ENCODE measurements at places on chromosomes 6 and 20. TPM values are rescaled to one million over a fixed set of nuclear protein-coding genes. Genes with fewer than 3 reads are reported as not detected.

DNA sequence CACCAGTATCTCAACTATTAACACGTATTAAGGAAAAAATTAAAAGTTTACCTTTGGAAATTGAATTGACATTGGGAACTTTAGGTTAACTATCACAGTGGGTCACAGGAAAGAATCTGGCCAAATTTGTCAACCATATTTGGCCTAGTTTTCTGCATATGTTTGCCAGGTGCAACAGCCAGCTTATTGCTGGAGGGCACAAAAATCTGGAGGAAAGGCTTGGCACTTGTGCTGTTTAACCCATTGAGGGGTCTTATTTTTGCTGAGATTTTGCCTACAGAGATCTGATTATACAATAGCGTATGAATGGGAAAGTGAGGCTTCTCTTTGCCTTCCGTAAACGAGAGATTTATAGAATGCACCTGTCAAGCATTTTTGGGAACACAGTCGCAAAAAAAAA, 190.4 kb downstream of the PRL start:
- H3K4me1 ChIP-seq = no peaks in the 10 kb centered on the region
- H3K4me3 ChIP-seq = no peak overlapping the region
- no peaks in the 10 kb centered on the region for H3K27me3 ChIP-seq
- DNase-seq = no peak
- no peaks in the 10 kb centered on the region for H3K36me3 ChIP-seq
- H3K27ac ChIP-seq = no peak overlapping the region

The E2F1 gene
- 64.9 TPM for total RNA-seq

- no peak for DNase-seq
- no peaks in the 10 kb centered on the region for H3K27me3 ChIP-seq
- no peaks in the 10 kb centered on the region for H3K4me1 ChIP-seq
These were observed 285.1 kb downstream of the ADGB start for GRCh38 chr6:146883640-146884531.

DNA sequence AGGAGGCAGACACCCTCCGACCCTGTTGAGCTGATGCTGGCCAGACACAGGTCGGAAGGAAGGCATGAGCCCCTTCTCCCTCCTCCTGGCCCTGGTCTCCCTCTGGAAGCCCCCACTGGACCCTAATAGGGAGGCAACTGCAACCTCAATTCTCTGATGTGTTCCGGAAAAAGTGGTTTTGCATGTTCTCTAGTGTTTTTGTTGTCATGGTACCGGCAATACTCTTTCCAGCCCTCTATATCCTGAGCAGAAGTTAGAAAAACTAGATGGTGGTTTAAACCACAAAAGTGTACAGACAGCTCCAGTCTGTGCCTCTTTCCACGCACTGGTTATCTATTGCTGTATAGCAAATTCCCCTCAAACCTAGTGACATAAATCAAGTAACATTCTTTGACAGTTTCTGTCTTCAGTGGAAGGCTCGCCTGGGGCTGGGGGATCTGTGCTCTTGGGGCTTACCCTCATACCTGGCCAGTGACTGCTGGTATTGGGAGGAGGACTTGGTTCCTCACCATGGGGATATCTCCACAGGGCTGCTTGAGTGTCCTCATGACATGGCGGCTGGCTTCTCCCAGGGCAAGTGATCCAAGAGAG, 37.0 kb downstream of the SYTL3 start:
- H3K4me3 ChIP-seq = no peak overlapping the region
- H3K27ac ChIP-seq = peak overlapping the region; percentile 75
- peaks cover 48% of the 10 kb centered on the region for H3K36me3 ChIP-seq
- peaks cover 55% of the 10 kb centered on the region for H3K4me1 ChIP-seq
- H3K27me3 ChIP-seq = no peaks in the 10 kb centered on the region

The PGBD1 gene
- total RNA-seq = 1.7 TPM

The BTNL2 gene
- total RNA-seq = not detected

The C6orf52 gene
- total RNA-seq = 1.1 TPM
